ENCODE measurements at places on chromosomes 1 and 21.

DNA sequence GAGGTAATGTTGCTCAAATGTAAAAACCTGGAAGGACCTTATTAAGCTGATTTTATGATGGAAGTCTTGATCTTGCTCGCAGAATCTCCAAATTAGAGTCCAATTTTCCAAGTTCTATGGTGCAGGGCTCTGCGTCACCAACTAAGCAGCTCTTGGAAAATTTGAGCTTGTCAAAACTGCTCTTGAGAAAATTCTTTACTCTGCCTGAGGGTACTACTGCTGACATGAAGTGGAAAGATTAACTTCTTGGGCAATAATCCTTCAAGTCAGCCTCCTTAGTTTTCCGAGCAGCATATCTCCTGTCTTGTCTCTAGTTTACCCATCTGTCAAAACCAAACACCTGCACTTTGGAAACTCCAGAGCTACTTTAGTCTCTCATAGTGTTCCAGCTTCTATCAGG lies 293.7 kb downstream of the KCTD3 start:
- no peak for DNase-seq

DNA sequence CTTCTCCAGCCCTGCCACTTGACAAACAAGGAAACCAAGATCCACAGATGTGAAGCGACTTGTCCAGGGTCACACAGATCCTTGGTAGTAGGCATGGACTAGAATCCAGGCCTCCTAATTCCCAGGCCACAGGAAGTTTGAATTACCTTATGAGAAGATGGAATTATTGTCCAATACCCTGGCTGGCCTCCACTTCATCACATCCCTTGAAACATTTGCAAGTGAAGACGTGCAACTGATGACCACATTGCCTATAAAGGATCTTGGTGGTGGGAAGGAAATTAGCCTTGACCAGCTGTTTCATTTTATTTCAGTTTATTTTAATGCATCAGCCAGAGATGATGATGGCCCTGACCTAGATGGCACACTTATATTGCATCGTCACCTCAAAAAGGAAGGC lies 165.8 kb upstream of the CAMK1G start:
- no peak for DNase-seq

DNA sequence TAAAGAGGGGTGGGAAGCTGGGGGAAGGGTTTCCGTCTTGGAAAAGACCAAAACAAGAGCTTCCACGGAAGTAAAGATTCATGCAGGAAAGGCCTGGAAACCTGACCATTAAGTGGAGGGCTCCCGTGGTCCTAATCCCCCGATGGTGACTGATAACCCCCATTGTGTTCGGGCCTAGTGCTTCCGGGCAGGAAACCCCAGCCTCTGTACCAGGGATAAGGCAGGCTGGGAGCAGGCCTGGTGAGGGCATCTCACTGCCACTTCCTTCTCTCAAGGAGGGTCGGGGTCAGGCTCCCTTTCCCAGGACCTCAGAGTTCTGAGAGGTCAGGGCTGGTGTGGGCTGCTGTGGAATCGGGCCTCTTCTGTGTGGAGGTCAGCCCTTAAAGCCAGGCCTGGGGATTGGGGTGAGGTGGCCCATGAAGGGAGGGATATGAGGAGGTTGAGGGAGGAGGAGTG lies 136.9 kb downstream of the CDC7 start:
- DNase-seq: no peak

GRCh38 chr21:18030248-18030647 lies 211.1 kb upstream of the C21orf91 start:
- no peak for DNase-seq

DNA sequence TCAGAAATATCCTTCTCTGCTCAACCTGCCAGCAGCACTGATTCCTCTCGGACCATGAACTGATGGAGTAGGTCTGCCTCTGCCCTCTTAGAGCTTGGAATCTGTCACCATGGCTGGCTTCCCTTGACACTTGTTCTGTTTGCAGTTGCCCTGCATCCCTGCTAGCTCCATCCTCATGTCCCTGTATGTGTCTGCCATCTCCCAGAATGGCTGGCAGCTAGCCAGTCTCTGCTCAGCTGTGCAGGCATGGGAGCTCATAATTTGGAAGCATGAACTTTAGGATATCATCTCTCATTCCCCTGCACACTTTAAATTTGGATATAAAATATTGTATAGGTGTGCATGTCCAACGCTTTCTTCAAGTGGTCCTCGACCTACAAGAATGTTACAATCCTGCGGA lies 95.4 kb downstream of the C1orf94 start:
- no peak for DNase-seq

DNA sequence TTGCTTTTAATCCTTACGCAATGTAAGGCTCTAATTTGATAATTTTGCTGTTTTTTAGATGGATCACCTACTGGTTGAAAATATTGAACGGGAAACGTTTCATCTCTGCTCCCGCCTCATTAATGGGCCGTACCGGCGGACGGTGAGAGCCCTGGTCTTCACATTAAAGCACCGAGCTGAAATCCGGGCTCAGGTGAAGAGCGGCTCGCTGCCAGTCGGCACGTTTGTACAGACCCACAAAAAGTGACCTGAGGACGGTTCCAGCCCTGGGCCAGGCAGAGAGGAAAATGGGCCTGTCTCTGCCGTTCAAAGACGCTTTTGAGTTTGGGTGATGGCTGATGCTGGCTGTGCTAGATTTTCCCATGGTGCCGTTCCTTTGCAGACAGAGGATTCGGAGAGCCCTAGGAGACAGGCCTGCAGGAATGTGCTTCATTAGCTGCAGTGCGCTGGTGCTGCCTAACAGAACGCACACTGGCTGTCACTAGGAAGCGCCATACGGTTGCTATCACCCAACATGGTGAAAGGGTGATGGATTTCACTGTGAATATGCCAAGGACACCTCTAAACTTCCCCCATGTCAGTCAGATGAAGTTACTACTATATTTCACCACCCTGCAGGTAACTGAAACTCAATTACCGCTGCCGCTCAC lies 42.9 kb downstream of the TCEANC2 start:
- DNase-seq: no peak

GRCh38 chr1:116485976-116486375 lies 84.8 kb downstream of the CD58 start:
- DNase-seq: no peak

GRCh38 chr1:113185463-113186104 lies 112.6 kb downstream of the LRIG2 start:
- no peak for DNase-seq

Data from stimulated activated CD8-positive, alpha-beta memory T cell treated with anti-CD3 and anti-CD28 coated beads, Interleukin-4, amount 100 ng/mL, for 4 hours (primary cell).